Activated CD8-positive, alpha-beta memory T cell treated with anti-CD3 and anti-CD28 coated beads for 24 hours (primary cell): ENCODE measurements at places on chromosomes 11 and 22.
A peak's percentile ranks its signal among the peaks of the same experiment; 100 is the strongest.

DNA sequence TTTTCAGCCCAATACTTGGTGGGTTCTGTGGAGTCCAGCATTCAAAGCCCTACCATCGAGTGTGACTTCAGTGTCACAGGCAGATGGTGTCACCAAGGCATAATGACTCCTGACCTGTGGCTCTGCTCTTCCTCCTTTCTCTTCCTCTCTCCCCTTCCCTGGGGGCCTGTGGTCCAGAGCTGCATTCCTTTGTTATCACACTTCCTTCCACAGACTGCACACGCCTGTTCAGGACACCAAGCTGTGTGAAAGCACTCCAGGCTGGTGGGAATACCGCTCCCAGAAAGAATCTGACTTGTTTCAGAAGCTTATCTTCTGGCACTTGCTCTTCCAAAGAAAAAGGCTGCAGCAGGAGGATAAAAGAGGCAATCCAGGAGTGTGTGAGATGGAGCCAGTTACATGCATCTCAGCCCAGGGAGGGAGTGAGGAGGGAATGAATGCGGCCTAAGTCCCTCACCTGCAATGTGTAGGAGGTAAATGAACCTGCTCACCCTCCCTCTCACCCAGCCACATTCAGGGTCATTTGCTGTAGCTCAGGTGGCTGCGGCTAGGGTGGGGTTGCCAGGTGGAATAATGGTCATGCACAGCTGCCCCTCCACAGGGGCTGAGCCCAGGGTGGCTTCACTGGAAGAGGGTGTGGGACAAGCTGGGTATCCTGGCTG, 79.3 kb downstream of the ADAMTS15 start:
- DNase-seq: no peak

DNA sequence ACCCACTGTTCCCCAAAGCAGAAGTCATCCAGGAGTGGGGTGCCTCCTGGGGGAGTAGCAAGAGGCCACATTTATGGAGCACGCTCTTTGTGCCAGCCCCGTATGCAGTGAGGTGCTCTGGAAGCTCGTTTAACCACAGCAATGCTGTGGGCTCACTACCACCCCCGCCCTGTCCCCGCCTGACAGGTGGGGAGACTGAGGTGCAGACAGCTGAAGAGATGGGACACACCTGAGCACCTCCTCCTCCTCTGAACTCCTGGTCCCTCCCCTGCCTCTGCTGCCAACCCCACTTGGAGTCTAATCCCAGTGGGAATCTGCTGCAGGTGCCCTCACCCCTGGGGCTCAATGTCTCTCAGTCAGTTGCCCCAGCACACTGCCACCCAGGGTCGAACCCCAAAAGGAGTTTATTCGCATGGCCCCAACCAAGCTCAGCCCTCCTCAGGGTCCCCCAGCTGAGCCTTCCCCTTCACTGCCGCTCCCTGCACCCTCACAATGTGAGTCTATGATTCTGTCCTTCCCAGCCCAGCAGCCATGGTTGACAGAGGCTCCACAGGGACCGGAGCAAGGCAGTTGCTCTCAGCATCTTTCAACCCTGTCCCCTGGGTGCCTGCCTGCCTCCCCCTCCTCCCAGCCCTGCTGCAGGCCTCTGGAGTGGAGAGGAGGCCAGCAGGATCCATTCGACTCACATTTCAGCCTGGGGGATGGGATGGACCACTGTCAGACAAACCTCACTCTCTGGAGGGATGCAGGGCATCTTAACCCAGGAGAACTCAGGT, 13.3 kb upstream of the BCR start:
- no peak for DNase-seq

DNA sequence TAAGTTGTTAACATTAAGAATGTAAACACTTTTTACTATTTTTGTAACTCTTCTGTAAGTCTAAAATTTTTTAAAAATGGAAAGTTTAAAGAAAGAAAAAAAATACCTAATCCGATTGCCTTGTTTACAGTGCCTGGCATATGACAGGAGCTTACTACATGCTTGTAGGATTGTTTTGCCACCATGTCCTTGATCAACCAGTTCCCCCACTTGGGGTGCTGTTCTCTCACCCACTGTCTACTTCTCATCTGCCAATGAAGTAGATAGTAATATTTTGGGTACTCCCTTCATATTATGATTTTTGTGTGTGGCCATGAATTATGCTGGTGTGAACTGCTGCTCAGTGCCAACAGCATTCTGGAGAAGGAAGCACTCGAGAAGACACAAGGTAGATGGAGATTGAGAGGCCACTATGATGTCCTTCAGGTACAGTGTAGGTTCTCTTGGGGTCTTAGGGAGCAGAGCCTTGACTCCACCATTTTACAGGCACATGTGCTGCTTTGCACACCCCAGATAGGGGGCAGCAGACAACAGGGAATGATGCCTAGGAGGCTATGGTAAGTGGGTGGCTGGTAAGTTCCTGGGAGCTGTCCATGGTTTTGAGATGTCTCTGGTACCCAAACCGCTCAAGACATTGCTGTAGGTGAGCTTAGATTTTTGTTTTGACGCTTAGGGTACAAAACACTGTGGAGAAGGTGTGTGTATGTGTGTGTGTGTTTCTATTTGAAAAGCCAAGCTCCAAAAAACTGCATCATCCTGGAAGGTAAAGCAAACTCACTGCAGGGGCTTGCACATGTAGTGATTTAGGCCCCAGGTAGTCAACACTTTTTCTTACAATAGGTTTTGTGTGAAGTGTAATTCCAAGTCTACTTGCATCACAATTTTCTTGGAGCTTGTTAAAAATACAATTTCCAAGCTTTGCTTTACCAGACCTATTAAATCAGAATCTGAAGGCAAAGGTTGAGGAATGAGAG, 494.5 kb upstream of the LARGE1 start:
- no peak for DNase-seq

GRCh38 chr11:123197711-123198110, 2.7 kb upstream of the CLMP start:
- no peak for DNase-seq

DNA sequence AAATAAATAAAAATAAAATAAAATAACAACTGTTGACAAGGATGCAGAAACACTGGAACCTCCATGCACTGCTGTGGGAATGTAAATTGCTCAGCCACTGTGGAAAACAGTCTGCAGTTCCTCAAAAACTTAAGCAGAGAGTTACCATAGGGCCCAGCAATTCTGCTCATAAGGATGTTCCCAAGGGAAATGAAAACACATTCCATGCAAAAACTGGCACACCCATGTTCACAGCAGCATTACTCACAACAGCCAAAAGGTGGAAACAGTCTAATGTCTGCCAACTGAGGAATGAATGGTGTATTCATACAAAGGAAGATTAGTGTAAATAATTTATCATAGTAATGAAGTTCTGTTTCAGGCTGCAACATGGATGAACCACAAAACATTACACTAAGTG, 3.2 kb upstream of the KRTAP5-10 start:
- DNase-seq: no peak

GRCh38 chr11:60977836-60978235, 6.4 kb downstream of the CD6 start:
- no peak for DNase-seq

GRCh38 chr22:45893516-45893915, 83.4 kb downstream of the WNT7B start:
- DNase-seq: no peak

DNA sequence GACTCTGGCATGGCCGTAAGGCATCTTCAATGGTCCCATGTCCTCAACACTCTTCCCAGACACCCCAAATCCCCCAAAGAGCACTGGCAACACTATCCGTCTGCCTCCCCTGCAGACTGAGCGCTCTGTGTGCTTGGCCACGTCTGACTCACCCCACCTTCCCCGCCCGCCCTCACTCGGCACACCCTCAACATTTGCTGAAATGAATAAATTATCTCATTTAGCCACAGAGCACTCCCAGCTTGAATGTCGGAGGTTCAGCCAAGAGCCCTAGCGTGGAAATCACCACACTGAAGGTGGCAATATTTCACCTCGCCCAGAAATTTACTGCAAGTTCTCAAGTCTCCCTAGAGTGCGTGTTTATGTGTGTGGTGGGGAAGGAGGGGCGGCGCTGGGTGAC, 46.6 kb upstream of the TCF20 start:
- DNase-seq: peak; percentile 81

DNA sequence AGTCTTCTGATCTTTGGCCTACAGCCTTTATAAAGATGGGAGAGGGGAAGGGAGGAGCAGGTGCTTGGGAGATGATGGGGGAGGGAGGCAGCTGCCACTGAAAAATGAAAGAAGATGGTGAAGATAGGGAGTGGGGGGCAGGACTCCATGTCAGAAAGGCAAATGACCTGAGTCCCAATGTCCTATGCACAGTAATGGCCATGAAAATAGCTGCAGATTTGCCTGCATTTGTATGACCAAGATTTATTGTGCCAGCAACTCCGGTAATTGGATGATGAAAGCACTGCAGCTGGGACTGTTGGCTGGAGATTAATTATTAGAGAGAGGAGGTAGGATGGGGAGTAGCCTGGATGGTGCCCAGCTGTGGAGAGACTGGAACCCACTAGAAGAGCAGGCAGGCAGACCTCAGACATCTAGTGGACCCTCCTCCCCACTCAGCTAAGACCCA, 36.1 kb downstream of the NEU3 start:
- no peak for DNase-seq

DNA sequence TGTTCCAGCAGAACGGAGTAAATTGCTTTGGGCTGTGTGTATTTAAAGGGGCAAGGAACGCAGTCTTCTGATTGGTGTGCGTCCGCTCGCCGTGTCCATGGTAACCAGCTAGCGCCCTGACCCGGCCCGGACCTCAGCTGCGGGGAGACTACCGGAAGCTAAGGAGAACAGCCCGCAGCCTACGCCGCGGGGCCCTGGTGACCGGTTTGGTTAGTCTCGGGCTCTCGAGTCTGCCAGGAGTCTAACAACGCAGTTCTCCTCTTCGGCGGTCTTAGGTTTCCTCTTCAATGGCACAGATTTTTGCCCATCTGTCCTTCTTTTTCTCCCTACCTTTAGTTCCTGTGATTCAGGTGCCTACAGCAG, 3.5 kb upstream of the OR56A3 start:
- DNase-seq: no peak

GRCh38 chr11:35487532-35488078, 37.8 kb downstream of the PAMR1 start:
- DNase-seq: no peak

- DNase-seq: no peak
These were observed 27.5 kb upstream of the FTH1 start for GRCh38 chr11:61994981-61995380.

- no peak for DNase-seq
These were observed 2.1 kb upstream of the LMO1 start for GRCh38 chr11:8265681-8266241.

- no peak for DNase-seq
These were observed 1.8 kb downstream of the AHNAK start for GRCh38 chr11:62544581-62545436.

- no peak for DNase-seq
These were observed 1.2 kb upstream of the CASTOR1 start for GRCh38 chr22:30290342-30291057.

- DNase-seq: no peak
These were observed 38.4 kb upstream of the PRSS23 start for GRCh38 chr11:86761978-86762377.

DNA sequence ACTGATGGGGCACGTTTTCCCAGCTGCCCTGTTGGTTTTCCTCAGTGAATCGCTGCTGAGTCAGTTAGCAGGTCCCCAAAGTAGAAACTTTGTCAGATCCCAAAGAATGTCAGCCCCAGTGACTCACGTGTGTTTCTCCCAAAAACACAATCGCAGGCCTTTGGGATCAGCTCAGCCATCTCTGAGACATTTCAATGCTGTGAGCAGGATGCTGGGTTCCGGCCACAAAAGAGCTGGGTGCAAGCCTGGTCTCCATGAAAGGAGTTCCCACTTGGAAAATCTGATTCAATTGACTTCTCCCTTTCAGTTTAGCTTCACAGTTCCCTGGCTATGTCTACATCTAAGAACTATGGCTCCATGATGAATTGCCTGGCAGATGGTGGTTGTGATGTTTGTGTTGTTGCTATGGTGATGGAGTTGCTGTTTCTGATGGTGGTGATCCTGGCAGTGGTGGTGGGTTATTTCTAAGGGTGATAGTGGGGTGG, 28.0 kb downstream of the MYEOV start:
- DNase-seq: no peak

- peak; percentile 81 for DNase-seq
These were observed 2.8 kb upstream of the LZTR1 start for GRCh38 chr22:20979243-20979809.

- no peak for DNase-seq
These were observed 1.2 kb downstream of the GUCY1A2 start for GRCh38 chr11:107017104-107017432.

DNA sequence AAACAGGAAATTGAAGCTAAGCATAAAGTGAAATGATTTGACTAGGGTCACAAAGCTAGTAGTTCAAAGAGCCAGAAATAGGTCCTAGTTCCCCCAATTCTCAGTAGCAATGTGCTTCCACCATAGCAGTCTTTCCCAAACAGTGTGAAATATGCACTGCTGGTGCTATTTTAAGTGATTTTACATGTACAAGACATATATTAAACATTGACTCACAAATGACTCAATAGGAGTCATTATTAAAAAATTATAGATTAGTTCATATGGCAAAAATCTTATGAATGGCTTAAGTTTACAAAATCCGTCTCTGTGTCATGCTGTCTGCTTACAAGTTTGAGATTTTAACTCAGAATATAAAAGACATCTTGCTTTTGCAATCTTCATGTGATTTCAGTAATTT, 21.4 kb downstream of the KIF18A start:
- DNase-seq: no peak

DNA sequence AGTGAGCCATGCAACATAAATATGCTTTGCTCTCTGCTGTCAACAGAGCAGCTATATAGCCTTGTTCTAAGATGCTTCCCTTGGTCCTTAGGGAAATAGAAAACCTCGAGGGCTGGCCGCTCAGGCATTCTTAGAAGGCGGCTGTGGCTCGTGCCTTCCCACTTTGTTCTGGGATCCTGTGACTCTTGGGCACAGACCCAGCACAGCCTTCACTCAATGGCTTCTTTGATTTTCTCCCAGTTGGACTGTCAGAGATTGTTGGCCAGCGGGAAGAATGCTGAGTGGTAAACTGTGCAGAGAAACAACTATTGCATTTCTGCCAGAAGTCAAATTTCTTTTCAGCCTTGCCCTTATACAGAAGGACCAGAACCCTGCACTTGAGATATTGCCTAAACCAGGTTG, 9.5 kb upstream of the MICAL2 start:
- DNase-seq: no peak

GRCh38 chr11:121649798-121650197, 197.0 kb upstream of the SORL1-AS1 start:
- DNase-seq: no peak

- no peak for DNase-seq
These were observed 1060.7 kb downstream of the FAM181B start for GRCh38 chr11:81673001-81673400.

- no peak for DNase-seq
These were observed 70.2 kb downstream of the MED15 start for GRCh38 chr22:20577549-20577975.

- DNase-seq: no peak
These were observed 184.5 kb upstream of the PITPNB start for GRCh38 chr22:28103596-28103995.
